ENCODE measurements at places on chromosomes 3 and 15. TPM values are rescaled to one million over a fixed set of nuclear protein-coding genes. Genes with fewer than 3 reads are reported as not detected.

Gene PTPN9
- total RNA-seq: 5.8 TPM

Gene PLXND1
- total RNA-seq: 48.5 TPM

Gene AHSG
- 0.12 TPM for total RNA-seq

Gene AGTR1
- 0.71 TPM for total RNA-seq

Gene KLHL40
- not detected for total RNA-seq

Gene XRN1
- total RNA-seq: 16.9 TPM

Gene POPDC2
- total RNA-seq: 1.1 TPM

Gene STXBP5L
- 0.46 TPM for total RNA-seq

Gene FOXB1
- not detected for total RNA-seq

GRCh38 chr3:15796771-15797641 is 773 bp downstream of the ANKRD28 start:
- H3K36me3 ChIP-seq: no peaks in the 10 kb centered on the region
- no peak for DNase-seq

DNA sequence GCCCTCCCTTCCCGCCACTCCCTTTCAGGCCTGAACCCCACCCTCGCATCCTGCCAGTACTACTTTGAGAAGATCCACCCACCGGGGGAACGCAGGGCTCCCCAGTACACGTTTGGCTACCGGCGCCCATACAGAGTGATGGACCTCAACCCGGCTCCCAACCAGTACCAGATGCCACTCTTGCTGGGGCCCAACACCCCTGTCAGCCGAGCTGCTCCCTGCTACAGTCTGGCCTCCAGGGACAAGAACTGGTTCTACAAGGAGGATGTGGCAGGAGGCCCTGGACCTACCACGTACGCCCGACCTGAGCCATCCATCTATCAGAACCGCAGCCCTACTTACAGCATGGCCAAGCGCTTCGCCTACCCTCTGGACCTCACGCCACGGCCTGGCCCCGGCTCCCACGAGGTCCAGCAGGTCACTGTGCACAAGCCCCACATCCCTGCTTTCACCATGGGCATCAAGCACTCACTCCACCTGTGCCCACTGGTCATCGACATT is 14.4 kb upstream of the CSPG4 start:
- peak; percentile 47 for DNase-seq
- no peaks in the 10 kb centered on the region for H3K27me3 ChIP-seq
- H3K4me3 ChIP-seq: no peak overlapping the region
- no peak overlapping the region for H3K27ac ChIP-seq
- no peaks in the 10 kb centered on the region for H3K36me3 ChIP-seq
- no peaks in the 10 kb centered on the region for H3K4me1 ChIP-seq

DNA sequence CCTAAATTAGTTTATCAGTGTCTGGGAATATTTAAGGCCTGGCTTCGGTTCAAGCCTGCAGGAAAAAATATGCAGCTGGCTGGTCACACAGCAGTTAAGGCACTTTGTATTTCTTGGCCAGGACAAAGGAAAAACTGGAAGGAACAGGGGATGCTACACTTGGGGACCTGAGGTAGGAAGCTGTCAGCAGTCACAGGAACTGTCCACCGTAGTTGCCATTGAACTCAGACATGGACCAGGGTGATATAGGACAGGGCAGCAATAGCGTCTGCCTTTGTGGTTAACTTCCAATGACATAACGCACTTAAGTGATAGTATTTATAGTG is 49.1 kb downstream of the NR1D2 start:
- H3K4me1 ChIP-seq: no peaks in the 10 kb centered on the region
- no peaks in the 10 kb centered on the region for H3K36me3 ChIP-seq
- DNase-seq: no peak
- H3K27me3 ChIP-seq: no peaks in the 10 kb centered on the region
- H3K4me3 ChIP-seq: no peak overlapping the region

- H3K27me3 ChIP-seq: no peaks in the 10 kb centered on the region
- H3K4me3 ChIP-seq: no peak overlapping the region
- no peaks in the 10 kb centered on the region for H3K36me3 ChIP-seq
- DNase-seq: no peak
These were observed 175.6 kb downstream of the GREM1 start for GRCh38 chr15:32893421-32893820.

- H3K4me3 ChIP-seq: no peak overlapping the region
- no peaks in the 10 kb centered on the region for H3K36me3 ChIP-seq
- no peak for DNase-seq
- H3K27ac ChIP-seq: no peak overlapping the region
These were observed 5.2 kb downstream of the OPA1 start for GRCh38 chr3:193598202-193598601.

DNA sequence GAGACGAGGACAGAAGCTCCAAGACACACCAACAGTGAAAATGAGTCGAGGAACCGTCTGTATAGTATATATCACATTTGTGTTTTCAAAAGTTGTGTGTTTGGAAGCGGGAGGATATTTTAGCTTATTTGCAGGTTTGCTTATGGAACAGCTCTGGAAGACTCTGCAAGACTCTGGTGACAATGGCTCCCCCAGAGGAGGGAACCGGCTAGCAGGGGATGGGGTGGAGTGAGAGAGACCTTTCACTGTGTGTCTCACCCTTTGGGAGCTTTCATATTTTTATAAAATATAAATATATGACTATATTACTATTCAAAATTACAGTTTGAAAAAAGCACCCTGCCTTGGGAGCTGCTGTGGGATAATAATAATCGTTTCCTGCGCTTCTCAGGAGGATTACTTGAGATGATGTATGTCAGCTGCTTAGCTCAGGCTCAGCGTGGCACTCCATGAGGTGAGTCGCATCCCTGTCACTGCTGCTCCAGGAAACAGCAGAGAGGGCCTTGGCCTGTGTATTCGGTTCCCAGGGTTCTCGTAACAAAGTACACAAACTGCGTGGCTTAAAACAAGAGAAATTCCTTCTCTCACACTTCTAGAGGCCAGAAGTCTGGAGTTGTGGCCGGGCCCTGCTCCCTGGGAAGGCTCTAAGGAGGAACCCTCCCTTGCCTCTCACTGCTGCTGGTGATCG is 183.9 kb downstream of the FAM43A start:
- no peaks in the 10 kb centered on the region for H3K27me3 ChIP-seq
- no peak for DNase-seq
- peaks cover 11% of the 10 kb centered on the region for H3K4me1 ChIP-seq
- H3K4me3 ChIP-seq: no peak overlapping the region

DNA sequence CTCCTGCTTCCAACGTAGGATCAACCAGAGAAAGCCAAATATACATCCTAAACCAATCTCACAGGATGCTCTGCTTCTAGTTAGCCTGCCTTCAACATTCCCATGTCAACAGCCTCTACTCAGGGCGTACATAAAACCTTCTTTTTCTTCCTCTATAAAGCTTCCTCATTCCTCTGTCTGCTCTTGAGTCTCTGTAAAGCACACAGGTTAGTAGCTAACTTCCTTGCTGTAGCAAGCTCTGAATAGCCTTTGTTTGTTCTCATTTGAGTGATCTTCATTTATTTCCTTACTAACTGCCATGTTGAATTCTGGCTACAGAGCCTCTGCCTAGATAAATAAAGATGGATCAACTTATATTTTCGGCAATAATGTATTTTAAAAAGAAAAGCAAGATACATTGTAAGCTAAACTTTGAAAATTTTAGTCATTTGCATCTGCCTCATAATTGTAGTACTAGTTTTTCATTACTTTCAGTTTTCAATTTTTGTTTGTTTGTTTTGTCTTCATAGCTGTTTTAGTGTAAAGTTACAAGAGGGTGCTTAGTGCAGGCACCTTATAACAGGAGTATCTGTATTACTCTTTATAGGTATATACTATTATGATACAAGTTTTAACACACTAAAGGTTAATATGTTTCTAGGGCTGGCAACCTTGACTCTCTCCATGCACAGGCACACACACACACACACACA is 498.2 kb downstream of the PYDC2 start:
- no peaks in the 10 kb centered on the region for H3K27me3 ChIP-seq
- no peaks in the 10 kb centered on the region for H3K36me3 ChIP-seq
- H3K4me3 ChIP-seq: no peak overlapping the region
- DNase-seq: no peak
- no peaks in the 10 kb centered on the region for H3K4me1 ChIP-seq
- H3K27ac ChIP-seq: no peak overlapping the region

DNA sequence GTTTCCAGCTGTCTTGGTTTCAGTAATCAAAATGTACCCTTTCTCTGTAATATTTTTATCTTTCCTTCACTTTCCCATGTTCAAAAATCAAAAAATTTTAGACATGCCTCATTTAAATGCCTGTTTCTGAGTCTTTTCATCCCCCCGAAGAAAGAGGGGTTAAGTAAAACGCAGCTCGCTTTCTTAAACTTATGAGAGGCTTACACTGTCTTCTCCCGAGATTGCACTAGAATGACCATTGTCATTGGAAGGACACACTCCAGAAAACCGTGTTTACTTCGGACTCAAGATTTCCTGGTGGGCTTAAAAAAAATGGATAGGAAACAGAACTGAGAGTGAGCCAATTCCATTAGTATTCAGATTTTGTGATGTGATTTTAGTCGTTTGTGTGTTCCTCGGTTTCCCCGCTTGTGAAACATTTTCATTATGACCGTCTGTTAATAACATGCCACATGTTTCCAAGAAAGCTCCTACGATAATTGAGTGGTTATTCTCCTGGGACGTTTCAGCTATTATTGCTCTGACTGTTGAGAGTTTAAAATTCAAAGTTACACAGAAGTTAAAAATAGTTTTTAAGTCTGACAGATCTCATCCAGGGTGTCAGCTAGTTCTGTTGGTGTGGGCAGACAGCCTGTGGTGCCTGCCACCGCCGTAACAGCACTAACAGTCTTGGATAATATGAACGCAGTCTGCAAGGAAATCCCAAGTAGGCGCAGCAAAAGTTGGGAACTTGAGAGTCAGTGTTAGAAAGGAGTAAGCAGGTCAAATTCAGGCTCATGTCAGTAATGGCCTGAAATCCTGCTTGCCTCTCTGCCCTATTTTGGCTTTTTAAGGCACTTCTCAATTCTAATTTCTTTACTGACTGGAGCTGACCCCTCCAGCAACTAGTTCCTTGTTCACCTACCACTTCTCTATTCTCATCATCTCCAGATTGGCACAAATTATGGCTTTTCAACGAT is 1.5 kb downstream of the CRYBG3 start:
- no peaks in the 10 kb centered on the region for H3K27me3 ChIP-seq
- no peak for DNase-seq
- H3K4me1 ChIP-seq: peaks cover 10% of the 10 kb centered on the region

GRCh38 chr15:99481113-99481950 is 84.5 kb upstream of the MEF2A start:
- no peaks in the 10 kb centered on the region for H3K36me3 ChIP-seq
- no peaks in the 10 kb centered on the region for H3K27me3 ChIP-seq
- DNase-seq: no peak
- no peaks in the 10 kb centered on the region for H3K4me1 ChIP-seq

DNA sequence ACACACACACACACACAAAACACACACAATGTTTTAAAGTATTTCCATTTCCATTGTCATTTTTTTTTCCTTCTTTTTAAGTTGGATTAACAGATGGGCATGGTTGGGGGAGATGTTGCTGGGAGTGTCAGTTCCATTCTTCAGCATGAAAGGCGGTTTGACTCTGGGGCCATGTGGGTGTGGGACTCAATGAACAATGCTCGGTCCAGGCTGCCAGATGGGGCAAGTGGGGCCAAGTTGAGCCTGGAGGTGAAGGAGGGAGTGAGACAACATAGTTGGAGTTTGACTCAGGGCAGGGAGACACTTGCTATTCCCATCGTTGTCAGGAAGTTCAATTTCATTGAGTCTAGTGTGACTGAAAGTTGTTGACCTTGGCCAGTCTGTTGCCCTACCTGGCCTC is 125.3 kb downstream of the TLE3 start:
- no peak for DNase-seq
- H3K4me1 ChIP-seq: no peaks in the 10 kb centered on the region
- H3K27me3 ChIP-seq: no peaks in the 10 kb centered on the region
- H3K4me3 ChIP-seq: no peak overlapping the region

GRCh38 chr3:57757642-57758297 is 1.7 kb downstream of the SLMAP start:
- no peaks in the 10 kb centered on the region for H3K27me3 ChIP-seq
- H3K4me3 ChIP-seq: peak overlapping the region; percentile 79
- H3K4me1 ChIP-seq: peaks cover 15% of the 10 kb centered on the region
- no peak overlapping the region for H3K27ac ChIP-seq
- no peak for DNase-seq

GRCh38 chr3:34920806-34921205 is 718.5 kb upstream of the ARPP21 start:
- no peak for DNase-seq
- H3K36me3 ChIP-seq: no peaks in the 10 kb centered on the region
- H3K4me3 ChIP-seq: no peak overlapping the region
- H3K27me3 ChIP-seq: no peaks in the 10 kb centered on the region
- H3K4me1 ChIP-seq: no peaks in the 10 kb centered on the region

DNA sequence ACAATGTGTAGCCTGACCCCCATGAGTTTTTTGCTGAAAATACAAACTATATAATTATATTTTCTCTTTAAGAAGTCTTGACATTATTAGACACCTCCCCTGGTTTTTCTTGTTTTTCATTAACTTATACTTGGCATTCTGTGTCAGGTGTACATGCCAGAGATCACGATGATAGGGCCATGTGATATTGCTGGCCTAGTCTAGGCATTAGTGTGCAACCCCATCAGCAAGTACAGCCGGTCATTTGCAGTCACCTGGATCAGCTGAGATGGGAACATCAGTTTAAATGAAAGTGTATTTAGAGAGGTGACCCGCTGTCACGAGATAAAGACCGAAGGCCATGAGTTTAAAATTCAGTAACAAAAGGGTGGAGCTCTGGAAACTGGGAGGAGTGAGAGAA is 12.6 kb upstream of the SPPL2A start:
- H3K27ac ChIP-seq: no peak overlapping the region
- H3K4me1 ChIP-seq: no peaks in the 10 kb centered on the region
- no peak overlapping the region for H3K4me3 ChIP-seq
- no peaks in the 10 kb centered on the region for H3K27me3 ChIP-seq
- DNase-seq: peak; percentile 30
